ENCODE measurements at places on chromosomes 6 and 20. TPM values are rescaled to one million over a fixed set of nuclear protein-coding genes. Genes with fewer than 3 reads are reported as not detected.

MEI4 gene
- 0.52 TPM for total RNA-seq

SRSF6 gene
- total RNA-seq, result 58.7 TPM

DNA sequence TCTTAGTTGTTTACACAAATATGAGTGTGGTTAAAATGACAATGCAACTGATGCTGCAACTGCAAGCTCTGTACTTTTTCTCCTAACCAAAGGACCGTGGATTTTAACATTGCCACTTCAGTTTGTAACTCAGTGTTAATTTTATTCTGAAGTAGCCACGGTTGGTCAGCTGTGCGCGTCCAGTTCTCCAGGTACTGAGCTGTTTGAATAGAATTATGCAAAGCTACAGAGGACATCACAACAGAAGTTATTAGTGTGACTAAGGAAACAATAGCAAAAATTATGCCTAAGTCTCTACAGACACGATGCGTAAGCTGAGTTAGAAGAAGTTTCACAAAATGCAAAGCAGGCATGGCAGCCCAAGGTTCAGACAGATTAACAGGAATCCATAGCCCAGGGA is 4.4 kb upstream of the ABHD12 start:
- no peak for DNase-seq

DNA sequence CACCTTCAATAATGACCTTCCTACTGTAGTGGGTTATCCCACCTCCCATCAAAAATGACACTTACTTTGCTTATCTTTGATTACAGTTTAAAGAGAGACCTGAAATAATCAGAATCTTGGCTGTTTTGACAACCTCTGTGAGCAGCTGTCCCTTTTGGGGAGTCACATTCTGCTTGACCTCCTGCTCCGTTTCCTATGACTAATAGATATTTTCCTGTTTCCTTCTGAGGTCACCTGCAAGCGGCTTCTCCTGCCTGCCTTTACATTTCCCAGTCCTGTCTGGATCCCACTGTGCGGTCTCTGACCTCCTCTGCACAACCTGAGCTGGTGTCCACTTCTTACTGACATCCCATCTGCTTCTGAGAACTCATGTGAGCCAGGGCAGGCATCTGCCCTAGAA is 54.2 kb downstream of the TRAM2 start:
- DNase-seq, result no peak

DNA sequence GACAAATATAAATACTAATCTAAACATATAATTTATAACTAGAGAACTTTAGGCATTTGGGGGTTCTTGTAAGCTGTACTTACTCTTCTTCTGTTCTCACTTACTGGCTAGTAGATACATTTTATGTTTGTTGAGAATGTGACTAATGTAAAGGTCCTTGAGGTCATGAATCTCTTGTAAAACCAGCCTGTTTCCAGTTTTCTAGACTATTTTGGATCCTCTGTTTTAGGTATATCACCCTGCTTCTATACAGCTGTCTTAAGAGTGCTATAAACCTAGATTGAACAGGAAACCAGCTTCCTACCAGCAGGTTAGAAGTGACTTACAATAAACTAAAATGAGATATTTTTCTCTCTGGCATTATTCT is 134.2 kb downstream of the PLCB4 start:
- no peak for DNase-seq

DNA sequence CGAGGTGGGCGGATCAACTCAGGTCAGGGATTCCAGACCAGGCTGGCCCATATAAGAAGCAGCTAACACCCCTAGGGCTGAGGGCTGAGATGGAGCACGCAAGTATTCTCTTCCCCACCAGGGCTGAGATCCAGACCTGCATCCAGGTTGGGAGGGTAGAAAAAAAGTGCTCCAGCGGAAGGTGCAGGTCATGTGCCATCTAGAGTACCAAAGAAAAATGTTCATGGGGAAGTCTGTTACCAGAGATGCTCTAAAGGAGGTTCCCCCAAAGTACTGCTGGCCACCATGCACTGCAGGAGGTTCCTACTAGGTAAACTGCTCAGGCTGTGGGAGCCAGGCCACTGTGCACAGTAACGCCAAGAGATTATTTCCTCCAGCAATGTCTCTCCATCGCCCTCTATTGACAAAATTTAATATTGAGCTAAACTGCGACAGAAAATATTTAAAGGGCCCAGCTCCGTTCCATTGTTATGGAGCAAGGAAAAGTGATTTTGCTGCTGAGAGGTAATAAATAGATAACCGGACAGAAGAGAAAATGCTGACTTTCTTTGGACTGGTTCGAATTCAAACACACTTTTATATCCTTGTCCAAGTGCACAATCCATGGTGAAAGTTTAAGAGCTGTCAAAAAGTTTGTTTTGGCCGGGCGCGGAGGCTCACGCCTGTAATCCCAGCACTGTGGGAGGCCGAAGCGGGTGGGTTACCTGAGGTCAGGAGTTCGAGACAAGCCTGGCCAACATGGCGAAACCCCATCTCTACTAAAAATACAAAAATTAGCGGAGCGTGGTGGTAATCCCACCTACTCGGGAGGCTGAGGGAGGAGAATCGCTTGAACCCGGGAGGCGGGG is 159.9 kb downstream of the OR2B2 start:
- no peak for DNase-seq
